ENCODE measurements at places on chromosomes 3 and 15. TPM values are rescaled to one million over a fixed set of nuclear protein-coding genes. Genes with fewer than 3 reads are reported as not detected.

The TMEM202 gene
- not detected for polyA plus RNA-seq

The BCL6 gene
- polyA plus RNA-seq = 41.1 TPM

The AHSG gene
- not detected for polyA plus RNA-seq

The DLL4 gene
- polyA plus RNA-seq = 14.5 TPM

The IL17RD gene
- 0.85 TPM for polyA plus RNA-seq

Measured in adipose tissue (tissue), 3 donors.